ENCODE measurements at places on chromosomes 5 and 9. TPM values are rescaled to one million over a fixed set of nuclear protein-coding genes. Genes with fewer than 3 reads are reported as not detected.

Gene MYOZ3
- total RNA-seq: 0.07 TPM

Gene WDR31
- 2.7 TPM for total RNA-seq

DNA sequence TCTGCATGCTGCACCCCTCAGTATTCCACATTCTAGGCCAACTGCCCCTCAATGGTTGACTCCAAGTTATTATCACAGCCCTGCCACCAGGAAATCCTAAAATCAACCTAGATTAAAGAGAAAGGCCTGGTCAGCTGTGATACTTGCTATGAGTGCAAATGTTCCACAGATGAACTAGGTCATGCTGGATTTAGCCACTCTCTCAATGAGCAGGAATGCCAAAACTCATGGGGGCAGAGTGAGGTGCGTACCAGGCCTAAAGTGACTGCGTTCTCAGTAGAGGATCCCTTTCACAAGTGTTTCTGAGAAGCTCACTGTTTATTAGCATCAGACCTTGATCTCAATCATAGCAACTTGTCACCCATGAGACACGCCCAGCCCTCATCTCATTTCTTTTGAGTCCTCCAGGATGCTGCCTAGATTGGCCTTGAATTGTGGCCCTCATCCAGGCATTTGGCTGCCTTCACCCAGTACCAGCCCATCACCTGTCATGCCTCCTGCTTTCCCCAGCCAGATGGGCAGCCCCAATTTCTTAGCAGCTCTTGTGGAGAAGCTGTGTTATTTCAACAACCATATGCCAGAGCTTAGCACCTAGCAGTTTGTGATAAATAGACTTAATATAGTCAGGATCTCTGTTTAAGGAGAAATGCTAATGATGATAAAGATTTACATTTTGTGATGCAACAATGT, 383.9 kb downstream of the CTNND2 start:
- H3K4me1 ChIP-seq: no peaks in the 10 kb centered on the region
- no peak overlapping the region for H3K4me3 ChIP-seq
- H3K36me3 ChIP-seq: no peaks in the 10 kb centered on the region
- no peak for DNase-seq

DNA sequence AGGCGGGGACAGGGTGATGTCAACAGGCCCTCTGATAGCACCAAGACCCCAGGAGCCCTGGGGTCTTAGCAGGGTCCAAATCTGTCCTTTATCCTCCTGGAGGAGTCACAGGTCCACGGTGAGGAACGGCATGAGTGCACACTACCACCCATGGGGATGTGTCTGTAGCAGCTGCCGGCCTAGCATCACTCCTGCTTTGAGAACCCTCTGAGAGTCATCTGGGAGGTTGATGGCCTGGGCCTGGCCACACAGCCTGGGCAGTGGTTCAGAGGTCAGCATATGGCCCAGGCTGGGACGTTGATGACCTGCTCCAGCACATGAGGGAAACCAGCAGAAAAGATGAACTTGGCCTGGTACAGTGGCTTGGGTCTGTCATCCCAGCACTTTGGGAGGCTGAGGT, 1.8 kb upstream of the GFPT2 start:
- H3K36me3 ChIP-seq: no peaks in the 10 kb centered on the region
- DNase-seq: no peak
- H3K4me3 ChIP-seq: no peak overlapping the region
- H3K27me3 ChIP-seq: peaks cover 48% of the 10 kb centered on the region
- no peak overlapping the region for H3K27ac ChIP-seq
- H3K4me1 ChIP-seq: no peaks in the 10 kb centered on the region

- H3K4me3 ChIP-seq: no peak overlapping the region
- H3K27me3 ChIP-seq: no peaks in the 10 kb centered on the region
- no peak overlapping the region for H3K27ac ChIP-seq
- H3K4me1 ChIP-seq: no peaks in the 10 kb centered on the region
These were observed 51.7 kb upstream of the KCNMB1 start for GRCh38 chr5:170440771-170441392.

- no peak for DNase-seq
- H3K4me1 ChIP-seq: no peaks in the 10 kb centered on the region
- no peak overlapping the region for H3K4me3 ChIP-seq
- H3K36me3 ChIP-seq: no peaks in the 10 kb centered on the region
These were observed 70.1 kb upstream of the MAN2A1 start for GRCh38 chr5:109619606-109620005.

Measured in activated CD4-positive, alpha-beta T cell treated with anti-CD3 and anti-CD28 coated beads, Interleukin-2, amount 10 ng/mL, durations not matched to agents 24 days and 14 days (primary cell).